ENCODE measurements at places on chromosomes 7 and 10.

GRCh38 chr10:27030060-27030459 lies 70.2 kb downstream of the ANKRD26 start:
- no peak for DNase-seq

- no peak for DNase-seq
Observed at GRCh38 chr10:97543025-97543546, 29.5 kb upstream of the ANKRD2 start.

DNA sequence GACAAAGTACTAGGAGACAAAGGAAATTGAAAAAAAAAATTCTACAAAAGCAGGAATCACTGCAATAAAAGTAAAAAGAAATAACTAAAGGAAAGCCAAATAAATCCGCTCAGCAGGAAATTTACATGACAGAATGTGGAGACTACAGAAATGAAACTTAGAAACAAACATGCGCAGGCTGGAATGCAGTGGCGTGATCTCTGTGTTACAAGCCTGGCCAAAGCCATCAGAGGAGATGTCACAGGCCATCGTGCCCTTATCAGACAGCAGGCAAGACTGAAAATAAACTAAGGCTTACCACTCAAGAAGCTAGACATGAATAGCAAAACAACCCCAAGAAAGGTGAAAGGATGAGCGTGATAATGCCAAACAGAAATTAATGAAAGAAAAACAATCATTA lies 6.3 kb upstream of the CAMK2B start:
- no peak for DNase-seq

DNA sequence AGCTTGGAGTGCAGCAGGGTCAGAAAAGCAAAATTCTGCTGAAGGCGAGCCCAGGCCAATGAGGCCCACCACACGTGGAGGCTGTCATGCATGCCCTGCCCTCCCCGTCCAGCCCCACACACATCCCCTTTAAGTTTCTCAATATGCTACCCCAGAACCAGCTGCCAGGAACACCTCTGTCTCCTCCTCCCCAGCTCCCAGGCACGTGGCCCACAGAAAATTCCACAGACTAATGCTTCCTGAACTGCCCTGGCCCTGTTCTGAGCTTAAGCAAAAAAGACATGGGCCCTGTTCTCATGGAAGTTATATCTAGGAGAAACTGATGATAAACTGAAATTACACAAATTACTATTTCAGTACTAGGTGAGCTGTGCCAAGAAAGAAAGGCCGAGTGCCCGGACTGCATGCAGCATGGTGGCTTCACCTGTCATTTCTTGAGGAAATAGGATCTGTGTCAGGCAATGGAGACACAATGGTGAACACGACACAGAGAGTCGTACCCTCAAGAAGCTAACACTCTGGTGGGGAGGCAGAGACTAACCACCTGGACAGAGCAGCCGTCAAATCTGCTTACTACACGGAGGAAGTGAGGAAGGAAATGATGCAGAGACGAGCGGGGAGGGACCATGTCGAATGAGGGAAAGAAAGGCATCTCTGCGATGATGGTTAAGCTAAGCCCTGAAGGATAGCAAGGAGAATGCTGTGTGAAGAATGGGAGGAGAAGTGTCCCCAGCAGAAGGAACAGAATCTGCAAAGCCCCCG lies 44.5 kb downstream of the PODXL start:
- DNase-seq, result no peak

GRCh38 chr7:110647266-110647665 lies 443.7 kb upstream of the LRRN3 start:
- no peak for DNase-seq

DNA sequence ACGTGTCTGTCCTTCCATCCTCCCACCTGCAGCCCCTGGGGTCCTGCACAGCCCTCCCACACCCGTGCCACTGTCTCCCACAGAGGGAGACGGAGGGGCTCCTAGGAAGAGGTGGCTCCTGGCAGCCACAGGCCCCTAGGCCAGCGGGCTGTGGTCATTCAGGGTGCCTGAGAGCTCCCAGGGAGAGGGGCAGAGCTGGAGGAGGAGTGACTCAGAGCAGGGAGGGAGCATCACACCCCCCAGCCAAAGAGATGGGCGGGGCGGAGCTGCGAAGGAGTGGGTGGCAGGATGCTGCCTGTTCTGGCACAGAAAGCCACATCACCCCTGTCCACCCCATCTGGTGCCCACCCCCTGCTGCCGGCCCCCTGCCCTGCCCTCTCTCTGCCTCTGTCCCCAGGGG lies 50.5 kb downstream of the STK32C start:
- no peak for DNase-seq

DNA sequence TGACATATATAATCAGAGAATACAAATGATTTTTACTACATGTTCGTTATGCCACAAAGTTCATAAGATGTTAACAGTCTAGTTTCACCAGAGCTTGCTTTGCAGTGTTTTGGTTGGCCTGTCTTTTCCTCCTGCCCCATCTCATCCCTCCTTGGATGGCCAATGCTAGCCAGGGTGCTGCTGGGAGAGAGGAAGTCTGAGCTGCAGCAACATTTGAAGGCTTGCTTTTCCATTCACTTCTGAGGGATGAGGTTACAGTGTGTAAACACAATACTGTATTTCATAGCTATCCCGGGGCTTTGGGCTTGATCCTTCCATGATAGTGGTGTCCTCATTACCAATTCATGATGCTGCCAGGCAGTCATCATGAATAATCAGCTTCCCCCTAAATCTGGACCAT lies 170.5 kb downstream of the RAB11FIP2 start:
- no peak for DNase-seq

- DNase-seq, result no peak
Observed at GRCh38 chr10:89347701-89348457, 20.1 kb downstream of the IFIT3 start.

DNA sequence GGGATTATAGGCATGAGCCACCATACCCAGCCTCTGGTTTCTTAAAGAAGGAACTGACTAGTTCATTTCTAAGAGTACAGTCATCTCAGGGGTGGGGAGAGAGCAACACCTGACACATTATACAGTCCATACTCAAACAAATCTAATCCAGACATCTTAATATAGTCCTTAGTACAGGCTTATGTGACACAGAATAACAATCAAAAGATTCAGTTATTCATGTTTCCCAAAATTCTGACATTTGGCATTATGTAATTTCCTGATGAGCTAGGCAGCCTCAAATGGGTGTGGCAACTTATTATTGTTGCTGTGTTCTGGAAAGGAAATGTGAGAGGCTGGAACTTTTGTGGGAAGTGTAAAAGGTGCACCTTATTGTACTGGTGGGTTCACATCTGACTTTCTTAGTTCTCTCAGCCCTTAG lies 116.3 kb downstream of the WDFY4 start:
- no peak for DNase-seq

GRCh38 chr10:43814663-43815062 lies 166.0 kb upstream of the ZNF32 start:
- no peak for DNase-seq

GRCh38 chr7:714251-714671 lies 12.2 kb upstream of the DNAAF5 start:
- DNase-seq, result no peak

DNA sequence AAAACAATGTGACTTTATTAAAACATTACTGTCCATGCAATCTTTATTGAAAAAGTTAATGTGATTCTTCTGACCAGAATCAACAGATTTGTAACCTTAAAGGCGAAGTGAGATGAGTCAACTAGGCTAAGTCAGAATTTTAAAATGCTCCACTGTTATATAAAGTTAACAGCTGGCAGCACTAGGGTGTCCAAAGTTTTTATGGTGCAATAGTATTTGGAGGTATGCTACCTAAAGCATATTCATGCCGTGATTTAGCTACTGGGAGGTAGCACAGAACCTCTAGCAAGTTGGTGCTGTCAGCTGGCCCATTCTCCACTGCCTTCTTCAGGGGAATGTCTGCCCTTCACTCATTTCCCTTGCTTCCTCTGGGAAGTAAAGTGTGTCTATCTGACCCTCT lies 126.7 kb downstream of the RAPGEF5 start:
- no peak for DNase-seq

DNA sequence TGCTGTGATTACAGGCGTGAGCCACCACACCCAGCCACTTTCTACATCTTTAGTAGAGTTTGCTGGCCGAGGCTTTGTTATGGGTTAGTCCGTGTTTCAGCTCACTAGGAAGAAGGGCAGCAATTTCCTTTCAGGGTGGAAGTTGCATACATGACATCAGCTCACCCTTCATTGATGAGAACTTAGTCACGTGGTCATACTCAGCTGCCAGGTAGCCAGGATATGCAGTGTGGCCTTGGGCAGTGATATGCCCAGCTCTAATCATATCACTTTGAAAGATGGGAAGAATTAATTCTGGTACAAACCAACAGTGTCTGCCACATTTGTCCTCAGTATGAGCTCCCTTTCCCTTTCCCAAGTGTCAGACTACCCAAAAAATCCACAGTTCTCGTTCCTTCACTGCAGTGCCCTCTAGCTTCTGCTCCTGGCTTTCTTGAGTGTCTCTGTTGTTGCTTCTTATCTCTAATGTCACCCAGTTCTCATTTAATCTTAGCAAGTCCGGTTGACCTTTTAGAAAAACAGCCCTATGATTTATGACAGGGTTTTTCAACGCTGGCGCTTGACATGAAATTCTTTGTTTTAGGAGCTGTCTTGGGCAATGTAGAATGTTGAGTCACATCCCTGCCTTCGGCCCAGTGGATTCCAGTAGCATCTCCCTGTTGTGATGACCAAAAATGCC lies 108.7 kb upstream of the ITGB1 start:
- no peak for DNase-seq

GRCh38 chr7:158353606-158354570 lies 233.7 kb downstream of the PTPRN2 start:
- DNase-seq, result no peak

DNA sequence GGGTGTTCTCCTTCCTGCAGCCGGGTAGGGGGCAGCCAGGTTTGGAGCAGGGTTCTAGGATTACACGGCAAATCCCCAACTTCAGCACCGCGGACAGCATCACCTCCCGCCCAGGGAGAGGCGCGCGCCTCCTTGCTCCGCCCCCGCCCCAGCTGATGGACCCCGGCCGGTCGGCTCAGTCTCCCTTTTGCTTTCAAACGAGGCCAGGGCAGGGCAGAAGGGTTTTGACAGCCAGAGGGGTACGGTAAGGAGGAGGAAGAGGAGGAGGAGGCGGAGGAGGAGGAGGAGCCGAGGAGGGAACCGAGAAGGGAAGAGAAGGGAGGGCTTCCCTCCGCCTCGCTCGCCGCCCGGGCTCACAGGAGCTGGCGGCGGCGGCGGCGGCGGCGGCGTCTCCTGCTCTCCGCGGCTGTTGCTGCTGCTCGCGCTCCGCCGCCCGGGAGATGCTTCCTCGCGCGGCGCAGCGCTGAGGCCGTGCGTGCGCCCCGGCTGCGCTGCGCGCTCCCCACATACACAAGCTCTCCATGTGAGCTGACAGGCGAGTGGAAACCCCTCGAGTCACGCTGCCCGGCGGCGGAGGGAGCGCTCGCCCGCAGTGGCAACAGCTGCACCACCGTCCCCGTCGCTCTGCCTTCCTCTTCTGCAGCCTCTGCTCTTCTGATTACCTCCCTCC lies 615 bp upstream of the CNTNAP2 start:
- no peak for DNase-seq

- DNase-seq, result peak; percentile 44
Observed at GRCh38 chr10:89644691-89644966, 413 bp downstream of the PANK1 start.

- no peak for DNase-seq
Observed at GRCh38 chr10:3236644-3237404, 64.2 kb upstream of the PITRM1 start.

GRCh38 chr7:41816111-41816510 lies 113.2 kb upstream of the INHBA start:
- DNase-seq, result no peak

- no peak for DNase-seq
Observed at GRCh38 chr7:19587291-19587690, 121.5 kb downstream of the POLR1F start.

GRCh38 chr10:8533462-8533861 lies 479.0 kb downstream of the GATA3 start:
- no peak for DNase-seq

GRCh38 chr10:128727114-128727513 lies 600.9 kb upstream of the MKI67 start:
- no peak for DNase-seq

DNA sequence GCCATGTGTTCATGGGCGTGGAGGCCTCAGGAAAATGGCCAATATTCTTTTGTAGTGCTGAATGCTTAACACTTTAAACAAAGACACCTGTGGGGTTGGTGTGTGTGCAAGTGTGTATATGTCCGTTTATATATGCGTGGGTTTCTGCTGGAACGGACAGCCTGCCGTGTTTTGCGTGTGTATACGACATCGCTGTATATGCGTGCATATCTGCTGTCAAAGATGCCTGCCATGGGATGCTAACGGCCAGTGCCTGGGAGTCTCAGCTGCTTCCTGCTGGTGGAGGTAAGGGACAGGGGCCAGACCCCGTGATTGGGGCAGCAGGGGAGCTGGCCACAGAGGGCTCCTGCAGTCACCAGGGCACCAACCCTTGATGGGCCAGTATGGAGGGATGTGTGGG lies 216.3 kb upstream of the SHH start:
- no peak for DNase-seq

GRCh38 chr7:121214657-121215056 lies 114.1 kb upstream of the WNT16 start:
- DNase-seq, result no peak

DNA sequence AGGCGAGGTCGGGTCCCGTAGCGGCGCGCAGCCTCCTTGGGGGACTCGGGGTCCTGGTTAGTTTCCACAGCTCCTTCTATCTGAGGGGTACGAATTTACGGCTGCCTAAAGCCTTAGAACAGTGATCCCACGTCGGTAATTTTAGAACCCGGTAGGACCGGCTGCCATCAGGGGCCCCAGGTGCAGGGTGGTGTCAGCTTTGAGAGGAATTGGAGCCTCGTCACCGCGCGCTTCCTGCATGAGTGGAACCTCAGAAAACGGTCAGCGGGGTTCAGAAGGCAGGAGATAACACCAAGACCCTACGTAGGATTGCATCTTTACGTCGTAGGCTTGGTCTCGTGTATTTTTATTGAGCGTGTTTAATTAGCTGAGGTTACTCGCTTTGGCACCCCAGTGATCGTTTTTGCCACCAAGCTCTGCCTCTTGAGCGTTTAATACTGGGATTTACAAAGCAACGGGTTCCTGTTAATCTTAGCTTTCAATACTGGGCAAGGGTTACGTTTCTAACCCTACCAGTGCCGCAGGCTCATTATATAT lies 443 bp downstream of the RNF32 start:
- DNase-seq, result no peak

GRCh38 chr7:158109364-158110033 lies 478.1 kb downstream of the PTPRN2 start:
- DNase-seq, result no peak

GRCh38 chr10:128277267-128277840 lies 151.1 kb upstream of the MKI67 start:
- no peak for DNase-seq

DNA sequence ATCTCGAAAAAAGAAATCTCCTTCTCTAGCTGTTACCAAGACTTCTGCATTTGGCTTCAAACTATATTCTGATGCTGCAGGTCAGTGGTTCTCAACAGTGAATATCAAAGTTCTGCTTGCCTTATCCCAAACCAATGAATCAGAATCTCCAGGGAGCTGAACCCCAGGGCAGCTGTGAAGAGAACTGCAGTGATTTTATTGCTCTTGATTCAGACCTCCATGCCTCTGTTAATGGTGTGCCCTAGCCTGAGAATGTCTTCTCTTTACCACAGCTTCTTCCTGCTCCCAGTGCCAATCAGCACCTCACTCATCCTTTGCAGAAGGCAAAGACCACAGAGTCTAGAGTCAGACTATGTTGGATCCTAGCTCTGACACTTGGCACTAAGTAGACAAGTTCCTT lies 46.2 kb upstream of the MRLN start:
- DNase-seq, result no peak
